Fibroblast of the aortic adventitia (primary cell): ENCODE measurements at places on chromosomes 12 and 14.

DNA sequence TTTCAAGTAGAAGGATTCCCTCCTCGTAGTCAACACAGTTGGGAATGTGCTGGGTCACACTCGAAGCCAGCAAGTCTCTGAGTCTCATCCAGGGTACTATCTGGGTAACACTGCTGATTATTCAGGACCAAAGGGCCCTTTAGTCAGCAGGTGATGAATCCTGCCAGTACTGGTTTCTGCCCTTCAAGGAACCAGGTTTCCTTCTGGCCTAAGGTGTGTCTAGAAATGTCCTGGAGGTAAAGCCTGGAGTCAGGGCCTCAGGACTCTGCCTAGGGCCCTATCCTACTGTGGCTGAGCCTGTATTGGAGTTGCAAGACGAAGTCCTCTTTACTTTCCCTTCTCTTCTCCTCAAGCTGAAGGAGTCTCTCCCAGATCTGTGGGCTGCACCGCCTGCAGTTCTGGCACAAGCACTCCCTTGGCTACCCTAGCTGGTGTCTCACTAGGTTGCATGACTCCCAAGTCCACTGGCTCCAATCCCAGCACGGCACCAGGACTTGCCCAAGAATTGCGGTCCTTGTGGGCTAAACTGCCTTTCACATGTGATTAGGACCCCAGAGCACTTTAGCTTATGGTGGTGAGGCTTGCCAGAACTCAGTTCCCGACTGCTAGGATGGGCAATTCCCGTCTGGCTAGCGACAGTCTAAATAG, 193.7 kb upstream of the PDE3A start:
- DNase-seq, result no peak

GRCh38 chr12:104486943-104487819, 30.4 kb downstream of the CHST11 start:
- DNase-seq, result peak; percentile 35

DNA sequence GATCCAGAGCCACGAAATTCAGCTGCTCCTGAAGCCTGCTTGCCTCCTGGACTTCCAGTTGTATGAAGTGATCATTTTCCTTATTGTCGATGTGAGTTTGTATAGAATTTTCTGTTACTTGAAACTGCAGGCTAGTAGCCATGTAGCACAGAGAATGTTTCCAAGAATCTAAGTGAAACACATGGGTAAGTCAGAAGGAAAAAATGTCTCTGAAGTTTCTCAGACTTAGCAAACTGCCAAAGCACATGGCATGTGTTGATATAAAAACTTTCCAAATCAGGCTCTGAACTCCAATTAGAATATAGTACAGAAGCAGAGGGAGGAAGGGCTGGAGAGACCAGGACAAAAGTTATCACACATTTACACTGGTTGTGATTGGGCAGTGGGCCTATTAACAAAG, 9.8 kb upstream of the PCNX1 start:
- DNase-seq, result peak; percentile 85

DNA sequence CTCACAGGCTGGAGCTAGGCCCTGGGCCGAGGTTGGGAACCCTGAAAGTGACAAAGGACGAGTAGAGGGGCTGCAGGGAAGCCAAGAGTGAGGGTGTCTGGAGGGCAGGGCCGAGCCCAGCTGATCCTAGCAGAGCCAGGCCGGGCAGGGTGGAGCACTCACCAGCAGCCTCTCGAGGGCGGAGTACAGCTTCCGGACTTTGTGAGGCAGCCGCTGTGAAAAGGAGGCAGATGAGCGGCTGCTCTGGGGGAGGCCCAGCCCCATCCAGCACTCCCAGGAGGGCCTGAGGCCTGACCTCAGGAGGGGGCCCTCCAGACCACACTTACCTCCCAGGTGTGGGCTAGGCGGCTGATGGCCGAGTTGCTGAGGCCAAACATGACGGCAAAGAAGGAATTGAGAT, 14.7 kb upstream of the ENDOU start:
- DNase-seq, result no peak

DNA sequence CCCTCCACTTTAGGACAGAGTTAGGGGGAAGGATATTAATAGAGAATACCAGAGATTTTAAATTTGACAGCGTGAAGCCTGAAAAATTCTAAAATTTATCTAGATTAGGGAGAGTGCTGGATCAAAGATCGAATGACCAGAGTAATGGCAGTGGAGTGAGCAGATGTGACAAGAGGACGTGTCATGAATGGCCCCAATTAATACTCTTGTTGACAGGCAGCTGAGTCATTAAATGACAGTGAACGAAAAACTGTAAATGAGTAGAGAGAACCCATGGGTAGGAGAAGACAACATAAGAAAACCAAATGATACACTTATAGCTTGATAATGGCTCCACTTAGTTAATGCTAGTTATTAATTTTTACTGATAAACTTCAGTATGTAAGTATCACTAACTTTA, 73.9 kb upstream of the PLEKHA5 start:
- DNase-seq, result no peak

- no peak for DNase-seq
These were observed 119.6 kb downstream of the SYNE2 start for GRCh38 chr14:63972323-63972932.

- DNase-seq, result no peak
These were observed 102.0 kb downstream of the TMEM30B start for GRCh38 chr14:61179061-61179690.

DNA sequence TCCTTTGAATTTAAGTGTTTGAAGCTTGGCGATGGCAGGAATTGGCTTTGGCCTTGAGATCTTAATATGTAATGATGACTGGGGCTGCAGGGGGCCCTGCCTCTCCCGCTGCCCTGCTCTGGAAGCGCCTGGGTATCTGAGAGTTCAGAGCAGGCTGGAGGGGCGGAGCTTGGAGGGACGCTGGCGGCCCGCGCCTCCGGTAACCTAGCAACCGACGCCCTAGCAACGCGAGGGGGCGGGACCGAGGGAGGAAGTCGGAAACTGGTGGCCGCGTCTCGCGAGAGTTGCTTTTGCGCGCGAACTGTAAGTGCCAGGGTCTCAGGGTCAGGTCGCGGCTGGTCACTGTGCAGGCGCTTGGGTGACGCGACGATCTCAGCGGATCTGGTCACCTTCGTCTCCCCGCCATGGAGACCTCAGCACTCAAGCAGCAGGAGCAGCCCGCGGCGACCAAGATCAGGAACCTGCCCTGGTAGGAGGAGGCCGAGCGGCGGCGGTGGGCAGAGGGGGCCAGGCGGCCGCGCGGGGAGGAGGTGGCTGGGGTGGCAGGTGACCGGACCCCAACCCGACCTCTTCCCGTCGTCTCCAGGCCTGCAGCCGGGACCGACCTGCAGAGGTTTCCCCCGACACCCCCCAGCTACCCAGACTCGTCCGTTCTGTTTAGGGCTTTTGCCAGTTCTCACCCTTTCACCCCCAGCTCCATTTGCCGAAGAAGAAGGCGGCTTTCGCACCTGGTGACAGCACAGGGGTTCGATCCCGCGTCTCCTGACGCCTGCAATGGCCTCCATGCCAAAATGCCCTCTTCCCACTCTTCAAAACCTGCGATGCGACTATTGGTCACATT, at the start of gene RFC5:
TSS of gene RFC5 (plus strand) at position 280 of the 841 bp plus-strand sequence. CDS start at position 405, 125 bp downstream.
- peak; percentile 94 for DNase-seq

DNA sequence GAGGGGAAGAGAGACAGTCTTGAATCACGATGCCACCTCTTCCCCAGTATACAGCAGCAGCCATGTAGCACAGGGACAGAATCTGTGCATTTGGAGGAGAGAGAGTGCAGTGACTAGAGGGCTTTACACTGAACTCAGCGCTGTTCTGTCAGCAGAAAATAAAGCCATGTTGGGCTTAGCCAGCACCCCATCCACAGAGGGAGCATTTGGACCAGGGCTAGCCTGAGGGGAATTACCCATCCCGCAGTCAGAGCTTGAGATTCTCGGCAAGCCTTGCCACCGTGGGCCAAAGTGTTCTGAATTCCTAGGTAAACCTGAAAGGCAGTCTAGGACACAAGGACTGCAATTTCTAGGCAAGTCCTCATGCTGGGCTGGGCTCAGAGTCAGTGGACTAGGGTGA, 120.4 kb upstream of the CNOT2 start:
- no peak for DNase-seq

- DNase-seq, result no peak
These were observed 38.4 kb downstream of the PARP11 start for GRCh38 chr12:3834774-3835173.

DNA sequence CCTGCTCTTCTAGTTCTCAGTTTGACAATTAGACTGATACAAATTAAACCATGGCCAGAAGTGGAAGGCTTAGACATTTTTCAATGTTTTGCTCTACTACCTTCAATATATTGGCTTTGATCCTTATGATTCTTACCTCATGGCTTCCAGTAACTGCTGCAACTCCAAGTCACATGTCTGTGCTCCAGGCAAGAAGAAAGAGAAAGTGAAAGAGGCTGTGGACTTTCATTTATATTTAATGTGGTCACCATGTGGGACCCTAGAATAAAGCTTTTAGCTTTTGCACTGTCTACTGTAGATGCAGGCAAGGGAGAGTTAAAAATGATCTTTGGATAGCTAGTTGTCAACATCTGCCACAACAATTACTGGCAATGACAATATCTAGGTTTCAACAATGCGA, 214.3 kb upstream of the PDE3A start:
- DNase-seq, result peak; percentile 28

- no peak for DNase-seq
These were observed 99.7 kb downstream of the DACT1 start for GRCh38 chr14:58737511-58737910.

DNA sequence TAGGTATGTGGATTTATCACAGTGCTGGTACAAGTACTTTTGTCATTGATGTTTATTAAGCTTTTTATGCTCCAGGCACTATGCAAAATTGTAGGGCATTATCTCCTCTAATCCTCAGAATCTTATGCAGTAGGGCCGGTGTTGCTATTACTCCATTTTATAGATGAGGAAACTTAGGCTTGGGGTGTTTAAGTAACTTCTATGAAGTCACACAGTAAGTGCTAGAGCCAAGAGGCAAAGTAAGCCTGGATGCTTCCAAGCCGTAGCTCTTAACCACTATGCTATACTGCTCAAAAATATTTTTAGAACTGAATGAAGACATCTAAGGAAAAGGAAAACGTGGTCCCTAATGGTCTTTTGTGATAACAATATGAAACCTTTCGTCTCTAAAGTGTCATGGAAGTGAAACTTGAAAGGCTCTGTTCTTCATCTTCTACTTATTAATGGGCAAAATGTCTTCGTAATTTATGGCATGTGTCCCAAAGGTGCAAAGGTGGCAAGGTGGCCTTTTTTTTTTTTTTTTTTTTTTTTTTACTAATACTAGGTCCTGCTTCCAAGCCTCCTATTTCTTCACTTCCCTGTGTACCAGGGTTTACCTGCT, 85.2 kb downstream of the ETV6 start:
- no peak for DNase-seq

DNA sequence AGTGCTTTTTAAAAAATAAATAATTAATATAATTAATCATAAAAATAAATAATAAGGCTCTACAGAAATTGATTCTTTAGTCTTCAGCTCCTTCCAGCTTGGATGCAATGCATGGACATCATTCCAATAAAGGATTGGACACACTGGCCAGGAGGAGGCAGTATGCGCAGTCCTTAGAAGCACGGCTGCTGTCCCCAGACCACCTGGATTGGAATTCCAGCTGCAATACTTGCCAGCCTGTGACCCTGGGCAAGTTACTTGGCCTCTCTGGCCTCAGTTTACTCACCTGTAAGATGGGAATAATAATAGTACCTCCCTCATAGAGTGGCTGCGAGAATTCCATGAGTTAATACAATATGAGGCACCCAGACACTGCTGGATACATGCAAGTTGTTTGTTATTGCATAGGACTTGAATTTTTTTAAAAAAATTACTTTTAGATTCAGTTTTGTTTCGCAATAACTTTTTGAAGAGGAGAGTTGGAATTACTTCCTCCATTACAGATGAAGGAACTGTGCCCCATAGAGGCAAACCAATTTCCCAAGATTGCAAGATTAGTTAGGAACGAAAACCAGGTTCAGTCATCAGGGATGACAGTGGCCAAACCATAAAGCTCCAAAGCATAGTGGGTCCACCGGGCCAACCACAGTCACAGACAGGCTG, 12.2 kb downstream of the RPH3A start:
- no peak for DNase-seq

GRCh38 chr12:13000616-13000924, 505 bp upstream of the HEBP1 start:
- no peak for DNase-seq

DNA sequence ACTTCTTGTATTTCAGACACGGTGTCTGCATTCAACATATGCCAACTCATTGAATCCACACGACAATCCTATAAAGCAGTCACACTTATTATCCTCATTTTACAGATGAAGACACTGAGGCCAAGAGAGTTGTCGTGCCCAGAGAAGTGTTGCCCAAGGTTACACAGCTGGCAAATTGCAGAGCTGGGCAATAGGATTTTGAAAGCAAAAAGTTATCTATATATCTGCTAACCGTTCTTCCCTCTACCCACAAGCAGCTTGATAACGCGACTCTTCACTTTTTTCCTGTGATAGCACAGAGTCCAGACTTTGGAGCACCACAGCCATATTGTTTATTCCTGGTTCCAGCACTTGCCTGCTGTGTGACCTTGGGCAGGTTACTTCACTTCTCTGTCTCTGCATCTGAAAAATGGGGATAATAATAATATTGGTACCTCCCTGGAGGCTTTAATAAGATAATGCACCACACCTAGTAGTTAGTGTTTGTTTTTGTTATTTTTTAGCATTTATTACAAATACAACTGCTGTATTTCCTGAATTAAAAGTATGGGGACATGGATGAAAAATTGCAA, 82.2 kb downstream of the CHST11 start:
- DNase-seq, result no peak

DNA sequence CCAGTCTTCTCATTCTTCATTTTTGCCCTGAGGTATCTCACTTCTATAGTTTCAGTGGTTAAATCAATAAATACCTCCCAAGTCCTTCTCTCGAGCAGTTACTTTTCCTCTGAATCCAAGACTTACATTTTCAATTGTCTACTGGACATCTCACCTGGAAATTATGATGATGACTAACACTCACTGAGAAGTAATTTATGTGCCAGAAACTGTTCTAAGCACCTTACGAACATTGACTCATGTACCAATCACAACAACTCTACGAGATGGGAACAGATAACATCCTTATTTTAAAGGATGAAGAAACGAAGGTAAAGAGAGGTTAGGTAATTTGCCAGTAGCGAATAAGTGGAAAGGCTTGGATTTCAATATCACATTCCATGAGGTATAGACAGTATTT, 94.1 kb downstream of the EML5 start:
- DNase-seq, result no peak

DNA sequence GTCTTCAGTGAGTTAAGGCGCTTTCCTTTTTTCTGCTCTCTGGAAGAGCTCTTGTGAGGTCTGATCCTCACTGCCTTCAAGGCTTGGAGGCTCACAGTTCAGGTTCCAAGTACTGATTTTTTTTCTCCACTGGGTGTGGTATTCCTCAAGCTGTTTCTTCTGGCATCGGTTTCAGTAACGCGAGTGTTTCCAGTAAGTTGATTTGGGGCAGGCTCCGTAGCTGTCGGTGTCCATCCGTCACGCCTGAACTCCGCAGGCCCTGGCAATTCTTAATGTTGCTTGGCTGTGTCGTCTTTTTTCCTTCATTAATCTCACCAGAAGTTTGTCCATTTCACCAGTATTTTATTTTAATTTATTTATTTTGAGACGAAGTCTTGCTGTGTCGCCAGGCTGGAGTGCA, 30.6 kb downstream of the LRCOL1 start:
- DNase-seq, result peak; percentile 31
